ENCODE measurements at places on chromosomes 7 and 10. TPM values are rescaled to one million over a fixed set of nuclear protein-coding genes. Genes with fewer than 3 reads are reported as not detected.

Gene PNLIPRP1
- not detected for total RNA-seq

Gene TSPAN13
- 23.1 TPM for total RNA-seq

Gene OPN1SW
- not detected for total RNA-seq

Gene PLXDC2
- total RNA-seq = 27.5 TPM

Gene FRMPD2
- not detected for total RNA-seq

Gene ENKUR
- not detected for total RNA-seq

Gene CD36
- not detected for total RNA-seq

Gene ZNF425
- 4.6 TPM for total RNA-seq

Gene KIF11
- 44.2 TPM for total RNA-seq

Gene TSPAN12
- 19.5 TPM for total RNA-seq

Gene GNGT1
- total RNA-seq = not detected

Gene IFIT1B
- total RNA-seq = not detected

- peak; percentile 73 for DNase-seq
Measured at GRCh38 chr7:123747620-123748141, 1.1 kb downstream of the WASL start.

DNA sequence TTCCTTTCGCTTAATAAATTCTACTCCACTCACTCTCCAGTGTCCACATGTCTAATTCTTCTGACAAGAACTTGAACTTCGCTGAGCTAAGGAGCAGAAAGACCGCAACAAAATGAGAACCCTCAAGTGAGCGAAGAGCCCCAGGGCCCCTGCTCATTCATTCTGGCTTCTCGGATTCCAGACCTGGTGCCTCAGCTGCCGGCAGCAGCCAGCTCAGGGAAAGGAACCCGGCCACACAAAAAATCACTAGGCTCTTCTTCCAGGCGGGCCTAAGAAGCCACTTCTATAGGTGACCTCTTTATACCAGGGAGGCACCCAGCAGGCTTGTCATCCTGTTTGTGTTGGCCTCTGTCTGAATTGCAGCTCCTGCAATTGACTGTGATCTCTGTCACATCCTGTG, 33.3 kb downstream of the OTUD1 start:
- no peak for DNase-seq

GRCh38 chr7:156962145-156962544, 12.6 kb downstream of the NOM1 start:
- no peak for DNase-seq

DNA sequence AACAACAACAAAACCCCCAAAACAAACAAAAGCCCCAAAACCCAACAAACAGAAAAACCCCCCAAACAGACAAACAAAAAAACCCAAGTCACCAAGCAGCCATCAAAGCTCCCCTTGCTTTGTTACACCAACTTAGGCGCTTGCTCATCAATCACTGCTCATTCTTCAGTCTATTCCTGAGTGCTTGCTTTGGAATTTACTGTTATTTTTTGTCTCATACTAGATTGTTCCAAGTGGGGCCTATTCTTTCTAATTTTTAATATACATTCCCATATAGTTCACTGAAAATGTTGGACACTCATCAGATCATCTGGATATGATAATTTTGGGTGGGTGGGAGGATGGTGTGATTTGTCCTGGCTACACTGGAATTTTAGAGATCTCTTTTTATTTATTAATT, 126.0 kb upstream of the JCAD start:
- DNase-seq = no peak

GRCh38 chr7:127411176-127411575, 18.7 kb upstream of the ZNF800 start:
- no peak for DNase-seq

DNA sequence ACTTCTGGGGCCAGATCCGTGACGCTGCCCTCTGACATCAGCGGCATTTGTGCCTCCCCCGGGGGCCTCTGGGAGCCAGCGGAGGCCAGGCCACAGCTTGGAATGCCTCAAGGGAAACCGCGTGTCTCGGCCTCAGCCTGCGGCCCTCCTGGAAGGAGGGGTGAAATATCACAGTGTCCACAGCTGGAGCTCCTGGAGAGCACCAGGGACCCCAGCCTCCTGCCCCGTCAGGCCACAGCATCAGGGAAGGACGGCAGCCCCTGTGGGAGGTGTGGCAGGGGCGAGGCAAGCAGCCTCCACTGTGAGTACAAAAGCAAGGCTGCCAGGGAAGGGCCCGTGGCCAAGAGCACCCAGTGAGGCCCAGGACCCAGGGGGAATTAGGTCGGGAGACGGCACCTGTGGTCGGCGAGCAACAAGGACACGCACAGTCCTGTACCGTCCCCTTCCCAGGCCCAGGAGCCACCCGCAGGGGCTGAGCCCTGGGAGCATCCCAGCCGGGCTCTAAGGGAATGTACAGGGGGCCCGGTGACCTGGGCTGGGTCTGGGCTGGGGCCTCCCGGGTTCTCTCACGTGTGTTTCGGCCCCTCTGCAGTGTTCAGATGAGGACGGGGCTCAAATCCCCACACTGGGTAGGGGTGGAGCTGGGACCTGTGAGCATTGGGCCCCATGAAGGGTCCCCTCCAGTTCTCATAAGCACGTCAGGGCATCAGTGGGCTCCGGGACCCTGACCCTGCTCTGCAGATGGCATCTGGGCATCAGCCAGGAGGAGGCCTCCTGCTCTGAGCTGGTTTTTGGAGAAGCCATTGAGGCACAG, 18.7 kb upstream of the KNDC1 start:
- DNase-seq = peak; percentile 43

DNA sequence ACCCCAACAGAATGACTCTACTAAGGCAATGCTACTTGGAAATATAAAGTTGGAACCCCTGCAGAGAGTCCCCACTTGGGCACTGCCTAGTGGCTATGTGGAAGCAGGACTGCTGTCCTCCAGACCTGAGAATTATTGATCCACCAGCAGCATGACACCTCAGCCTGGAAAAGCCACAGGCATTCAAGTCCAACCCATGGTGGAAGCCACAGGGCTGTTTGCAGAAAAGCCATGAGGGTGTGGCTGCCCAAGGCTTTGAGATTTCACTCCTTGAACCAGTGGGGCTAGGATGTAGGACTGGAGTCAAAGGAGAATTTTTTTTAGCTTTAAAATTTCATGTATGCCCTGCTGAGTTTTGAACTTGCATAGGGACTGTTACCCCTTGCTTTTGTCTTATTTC, 13.6 kb upstream of the GHRHR start:
- DNase-seq = no peak

- no peak for DNase-seq
Measured at GRCh38 chr10:96118604-96119450, 11.3 kb upstream of the ZNF518A start.

GRCh38 chr7:75905785-75906604, 9.0 kb upstream of the POR start:
- peak; percentile 66 for DNase-seq

DNA sequence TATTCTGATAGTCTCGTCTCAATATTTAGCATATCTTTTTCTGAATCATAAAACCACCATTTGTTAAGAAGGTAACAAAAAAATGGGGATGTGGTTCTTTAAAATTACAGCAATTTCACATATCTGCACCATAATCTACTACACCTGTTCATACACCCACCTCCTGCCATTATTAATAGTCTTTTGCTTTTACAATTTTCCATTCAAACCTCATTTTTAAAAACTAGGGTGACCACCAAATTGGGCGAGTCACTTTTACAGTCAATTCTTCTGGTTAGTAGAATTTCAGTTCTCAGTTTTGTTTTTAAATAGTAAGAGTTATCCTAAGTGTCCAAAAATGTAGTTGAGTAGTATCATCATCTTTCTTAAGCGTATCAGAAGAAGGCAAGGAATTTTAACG, 48.4 kb upstream of the GSAP start:
- no peak for DNase-seq

DNA sequence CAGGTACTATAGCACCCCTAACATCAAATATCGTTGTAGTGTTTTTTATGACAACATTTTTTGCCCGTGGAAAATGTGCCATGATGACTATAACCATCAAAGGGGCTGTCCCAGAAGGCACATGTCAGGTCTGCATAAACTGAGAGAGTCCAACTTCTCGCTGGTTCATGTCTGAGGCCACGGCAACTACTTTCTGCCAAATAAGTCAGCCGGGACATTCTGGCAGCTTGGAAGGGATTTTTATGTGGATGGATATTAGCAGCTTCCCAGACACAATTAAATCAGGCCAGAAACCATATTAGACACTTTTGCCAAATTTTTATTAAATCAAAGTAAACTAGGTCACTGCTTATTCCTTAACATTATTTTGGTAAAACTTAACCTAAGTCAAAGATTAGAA, 477.4 kb upstream of the FZD8 start:
- no peak for DNase-seq

- DNase-seq = no peak
Measured at GRCh38 chr10:48213047-48213446, 61.4 kb downstream of the FRMPD2 start.

- DNase-seq = no peak
Measured at GRCh38 chr10:34157501-34157900, 657.6 kb downstream of the PARD3 start.

GRCh38 chr10:92419740-92420545, 129.0 kb downstream of the MARCHF5 start:
- DNase-seq = peak; percentile 79

DNA sequence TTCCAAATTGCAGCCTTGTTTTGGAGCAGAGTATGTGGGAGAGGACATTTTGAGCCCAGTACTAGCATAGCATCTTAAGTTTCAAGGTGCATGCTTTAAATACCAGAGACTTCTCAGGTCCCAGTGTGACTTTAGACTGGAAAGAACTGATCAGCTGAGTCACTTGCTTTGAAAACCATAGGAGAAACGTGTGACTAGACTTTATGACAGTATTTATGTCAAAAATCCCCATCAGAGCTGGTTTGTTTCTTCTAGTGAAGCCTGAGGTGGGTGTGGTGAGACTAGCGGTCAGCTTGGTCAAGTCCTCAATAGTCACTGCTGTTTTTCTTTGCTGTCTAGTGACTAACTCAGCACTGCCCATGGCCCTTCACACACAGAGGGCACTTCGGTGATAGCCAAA, 724.2 kb downstream of the GATA3 start:
- DNase-seq = no peak

DNA sequence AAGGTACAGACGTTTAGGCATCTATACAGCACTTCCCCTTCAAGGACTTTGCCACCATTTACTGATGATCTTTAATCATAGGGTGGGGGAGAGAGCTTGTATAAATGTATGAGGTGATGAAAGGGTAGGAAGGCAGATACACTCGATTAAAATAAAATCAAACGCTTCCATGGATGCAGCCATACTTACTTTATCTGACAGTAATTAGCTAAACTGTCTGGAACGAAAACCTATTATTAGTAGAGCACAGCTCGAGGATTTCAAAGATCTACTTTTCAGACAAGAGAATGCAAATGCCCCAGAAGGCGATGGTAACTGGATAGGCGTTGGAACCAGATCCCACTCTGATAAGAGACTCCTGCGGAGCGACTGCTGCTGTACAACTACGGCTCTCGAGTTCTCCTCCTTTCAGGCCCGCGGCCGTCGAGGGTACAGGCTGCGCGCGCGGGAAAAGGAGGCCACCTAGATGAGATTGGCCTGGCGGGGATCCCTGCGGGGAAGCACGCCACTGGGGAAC, 3.1 kb upstream of the NKX2-3 start:
- no peak for DNase-seq

DNA sequence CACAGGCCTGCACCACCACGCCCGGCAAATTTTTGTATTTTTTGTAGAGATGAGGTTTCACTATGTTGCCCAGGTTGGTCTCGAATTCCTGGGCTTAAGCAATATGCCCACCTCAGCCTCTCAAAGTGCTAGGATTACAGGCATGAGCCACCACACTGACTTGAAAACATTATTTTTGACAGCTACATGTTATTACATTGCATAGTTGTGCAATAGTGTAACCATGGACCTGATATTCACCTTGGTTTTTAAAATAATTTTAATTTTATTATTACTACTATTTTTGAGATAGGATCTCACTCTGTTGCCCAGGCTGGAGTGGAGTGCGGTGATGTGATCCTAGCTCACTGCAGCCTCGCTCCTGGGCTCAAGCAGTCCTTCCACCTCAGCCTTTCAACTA, 18.4 kb downstream of the AKAP9 start:
- DNase-seq = no peak

DNA sequence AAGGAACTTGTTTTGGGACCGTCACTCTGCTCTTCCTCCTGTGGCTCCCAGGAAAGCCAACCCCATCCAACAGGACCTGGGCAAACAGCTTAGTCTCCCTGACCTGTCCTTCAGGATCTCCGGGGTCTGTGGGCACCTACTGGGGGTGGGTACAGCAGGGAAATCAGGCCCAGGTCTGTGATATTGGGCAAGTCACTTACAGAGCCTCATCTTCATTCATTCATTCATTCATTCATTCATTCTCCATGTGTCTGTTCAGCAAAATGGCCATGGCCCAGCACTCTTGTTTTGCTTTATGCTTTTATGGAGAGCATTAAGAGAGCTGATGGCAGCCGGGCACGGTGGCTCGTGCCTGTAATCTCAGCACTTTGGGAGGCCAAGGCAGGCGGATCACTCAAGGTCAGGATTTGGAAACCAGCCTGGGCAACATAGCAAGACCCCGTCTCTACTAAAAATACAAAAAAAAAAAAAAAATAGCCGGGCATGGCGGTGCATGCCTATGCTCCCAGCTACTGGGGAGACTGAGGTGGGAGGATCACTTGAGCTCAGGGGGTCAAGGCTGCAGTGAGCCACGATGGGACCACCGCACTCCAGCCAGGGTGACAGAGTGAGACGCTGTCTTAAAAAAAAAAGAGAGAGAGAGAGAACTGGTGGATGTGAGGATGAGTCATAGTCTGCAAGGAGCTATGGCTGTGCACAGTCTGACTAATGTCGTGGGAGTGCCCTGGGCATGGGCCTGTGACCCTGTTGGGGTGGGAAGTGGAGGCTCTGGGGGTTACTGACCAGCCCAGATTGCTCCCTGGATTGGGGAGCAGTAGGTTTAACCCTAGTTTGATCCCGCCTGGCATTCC, 54.3 kb downstream of the CLIP2 start:
- no peak for DNase-seq

DNA sequence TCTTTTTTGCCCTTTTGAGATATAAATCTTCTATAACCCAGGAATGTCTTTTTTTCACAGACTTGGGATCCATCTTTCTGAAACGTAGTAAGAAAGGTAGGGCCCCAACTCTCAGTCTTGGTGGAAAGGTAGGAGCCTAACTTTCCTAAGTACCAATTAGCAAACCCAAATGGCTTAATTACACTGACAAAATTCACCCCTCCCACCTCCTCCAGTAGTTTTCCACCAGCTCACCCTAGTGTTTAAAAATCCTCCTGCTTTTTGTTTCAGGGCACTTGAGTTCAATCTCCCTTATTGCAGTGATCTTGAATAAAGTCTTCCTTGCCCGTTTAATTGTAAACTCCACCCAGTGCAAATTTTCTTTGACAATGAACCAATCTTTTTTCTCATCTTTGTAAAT, 600.0 kb downstream of the PHTF2 start:
- no peak for DNase-seq

- DNase-seq = no peak
Measured at GRCh38 chr7:81869670-81870069, 99.8 kb upstream of the HGF start.

DNA sequence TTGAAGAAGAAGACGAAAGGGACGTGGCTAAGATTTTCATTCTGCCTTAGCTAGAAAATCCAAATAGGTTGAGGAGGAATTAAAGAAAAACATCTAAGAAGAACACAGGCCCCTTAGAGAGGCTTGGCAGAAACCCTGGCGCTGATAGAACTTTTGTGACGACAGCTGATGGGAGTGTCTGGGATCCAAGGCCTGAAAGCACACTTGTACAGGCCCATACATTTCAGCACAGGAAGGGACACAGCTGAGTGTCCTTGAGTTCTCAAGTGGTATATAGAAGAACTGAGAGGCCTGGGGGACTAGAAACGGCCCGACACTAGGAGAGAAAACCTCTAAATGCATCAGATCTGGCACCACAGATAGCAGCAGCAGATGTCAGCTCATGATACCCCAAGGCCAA, 39.5 kb downstream of the PRPS1L1 start:
- no peak for DNase-seq

- DNase-seq = peak; percentile 54
Measured at GRCh38 chr7:158098125-158099030, 489.2 kb downstream of the PTPRN2 start.

Data from H7 (cell line).